ENCODE measurements at places on chromosomes 5 and 9.

GRCh38 chr9:18233311-18233710 lies 240.6 kb upstream of the ADAMTSL1 start:
- no peak for DNase-seq

DNA sequence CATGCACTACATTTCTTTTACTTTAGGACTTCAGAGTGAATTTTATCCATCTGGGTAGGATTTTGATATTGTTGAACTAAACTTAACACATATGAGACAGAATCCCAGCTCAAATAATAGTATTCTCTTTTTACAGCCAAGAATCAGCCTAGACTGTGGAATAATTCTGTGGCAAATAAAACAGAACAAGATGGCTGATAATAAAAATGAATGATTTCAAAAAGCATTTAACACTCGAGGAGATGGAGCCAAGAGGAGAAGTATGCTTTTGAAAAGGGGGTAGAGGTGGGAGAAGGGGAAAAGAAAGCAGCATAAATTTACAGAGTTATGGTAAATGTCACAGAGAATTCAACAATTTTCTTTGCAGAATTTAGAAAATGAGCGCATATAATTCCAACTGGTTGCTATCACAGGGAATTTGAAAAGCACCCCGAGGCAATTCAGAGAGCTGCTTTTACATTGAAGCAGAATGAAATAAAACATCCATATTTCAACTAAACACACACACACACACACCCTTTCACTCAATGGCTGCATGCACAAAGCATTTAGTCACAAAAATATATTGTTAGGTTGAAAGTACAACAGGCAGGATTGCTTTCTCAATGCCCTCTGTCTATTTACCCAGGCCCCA lies 60.2 kb upstream of the DMAC1 start:
- no peak for DNase-seq

GRCh38 chr5:10914741-10915480 lies 153.9 kb upstream of the DAP start:
- no peak for DNase-seq

- DNase-seq: no peak
These were observed 303.0 kb upstream of the PDE4D start for GRCh38 chr5:60196385-60197113.

GRCh38 chr9:72982146-72982799 lies 29.4 kb upstream of the ALDH1A1 start:
- no peak for DNase-seq

GRCh38 chr5:142364251-142365145 lies 39.7 kb upstream of the SPRY4 start:
- peak; percentile 31 for DNase-seq

- no peak for DNase-seq
These were observed 459 bp upstream of the ERAP2 start for GRCh38 chr5:96875791-96876291.

DNA sequence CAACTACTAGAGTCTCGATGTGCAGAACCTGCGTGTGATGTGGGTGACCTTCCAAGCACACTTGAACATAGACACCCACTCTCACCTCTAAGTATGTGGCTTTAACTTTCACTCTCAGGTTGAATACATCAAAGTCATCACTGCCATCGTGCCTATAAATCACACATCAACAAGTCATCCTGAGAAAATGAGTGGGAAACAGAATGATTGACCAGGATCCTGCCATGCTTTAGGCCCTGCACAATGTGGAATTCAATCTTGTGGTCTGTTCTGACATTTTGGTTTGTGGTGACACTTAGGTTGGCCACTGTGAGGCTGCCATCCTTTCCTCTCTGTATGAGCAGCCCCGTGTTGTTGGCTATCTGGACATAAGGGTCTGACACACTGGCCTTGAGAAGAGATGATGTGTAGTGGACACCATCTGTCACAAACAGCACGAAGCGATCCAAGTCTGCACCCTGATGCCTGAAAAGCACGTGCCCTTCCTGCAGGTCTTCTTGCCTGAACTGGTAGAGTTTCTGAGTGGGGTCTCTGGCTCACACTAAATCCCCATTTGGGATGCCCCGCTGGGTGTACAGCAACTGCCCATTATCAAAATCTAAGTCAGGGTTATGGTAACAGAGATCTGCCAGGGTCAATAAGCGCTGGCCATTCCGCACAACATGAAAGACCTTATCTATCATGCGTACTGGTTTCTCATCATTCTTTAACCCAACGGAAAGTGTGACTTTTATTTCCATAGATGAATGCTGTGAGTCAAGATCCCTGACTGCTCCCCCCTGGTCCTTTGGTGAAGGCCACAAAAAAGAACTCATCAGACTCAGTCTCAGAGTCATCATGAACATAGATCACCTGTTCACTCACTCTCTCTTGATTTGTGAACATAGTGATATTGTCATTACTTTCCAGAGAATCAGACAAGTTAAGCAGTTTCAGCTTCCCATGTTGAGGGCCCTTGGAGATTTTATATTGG lies 116.6 kb downstream of the ESM1 start:
- no peak for DNase-seq

DNA sequence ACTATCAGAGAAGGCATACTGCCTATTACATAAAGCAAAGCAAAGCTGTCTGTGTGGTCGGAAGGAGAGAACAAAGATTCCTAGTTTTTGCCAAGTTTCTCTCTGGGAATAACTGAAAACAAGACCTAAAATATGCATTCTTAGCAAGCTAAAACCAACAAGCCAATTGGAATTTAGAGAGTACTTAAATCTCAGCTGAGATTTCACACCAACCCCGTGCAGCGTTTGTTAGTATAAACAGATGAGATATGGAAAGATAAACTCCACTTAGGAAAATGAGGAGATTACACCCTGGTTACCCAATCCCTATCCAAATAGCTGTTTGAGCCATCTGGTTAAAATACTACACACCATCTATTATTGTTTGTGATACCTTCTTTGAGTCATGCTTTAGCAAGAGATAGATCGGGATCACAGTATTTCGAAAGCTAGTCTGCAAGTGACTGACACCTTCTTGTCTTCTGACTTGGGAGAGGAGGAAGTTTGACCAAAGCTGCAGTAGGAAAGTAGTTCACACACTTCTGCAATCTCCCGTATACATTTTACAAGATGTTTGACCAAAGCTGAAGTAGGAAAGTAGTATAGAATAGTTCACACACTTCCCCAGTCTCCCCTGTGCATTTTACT lies 18.2 kb downstream of the FAF2 start:
- no peak for DNase-seq

GRCh38 chr5:61823065-61823464 lies 482.9 kb upstream of the KIF2A start:
- DNase-seq: no peak

DNA sequence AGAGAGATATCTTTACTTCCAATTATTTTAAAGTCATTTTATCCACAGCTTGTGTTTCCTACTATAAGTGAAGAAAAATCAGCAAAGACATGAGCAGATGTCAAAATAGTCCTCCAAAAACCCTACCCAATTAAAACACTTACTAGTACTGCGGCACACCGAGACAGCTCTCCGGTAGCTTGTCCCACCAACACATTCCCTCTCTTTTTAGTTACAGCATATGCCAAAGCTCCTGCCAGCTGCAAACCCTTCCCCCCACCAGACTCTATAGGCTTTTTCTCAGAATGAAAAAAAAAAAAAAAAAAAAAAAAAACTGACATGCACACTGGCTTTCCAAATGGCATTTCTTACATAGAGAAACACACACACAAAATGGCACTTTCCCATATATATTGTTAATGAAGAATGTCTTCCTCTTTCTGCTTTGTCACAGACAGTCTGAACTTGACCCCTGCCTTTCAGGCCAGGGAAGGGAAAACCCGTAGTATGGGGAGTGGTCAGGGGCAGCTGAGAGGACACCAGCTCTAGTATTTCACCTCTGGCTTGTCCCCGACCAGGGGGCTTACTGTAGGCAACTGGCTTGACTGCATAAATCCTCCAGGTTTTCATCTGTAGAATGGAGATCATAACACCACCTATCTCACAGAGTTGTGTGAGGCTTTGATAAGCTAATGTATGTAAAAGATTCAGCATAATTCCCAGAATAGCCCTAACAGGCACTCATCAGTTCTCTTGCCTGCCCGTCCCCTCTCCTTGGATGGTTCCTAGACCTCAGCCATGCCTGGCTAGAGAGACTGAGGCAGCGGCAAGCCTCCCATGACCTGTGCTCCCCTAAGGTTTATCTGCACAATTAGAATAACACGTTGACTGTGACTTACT lies 233.6 kb downstream of the CRB2 start:
- no peak for DNase-seq

DNA sequence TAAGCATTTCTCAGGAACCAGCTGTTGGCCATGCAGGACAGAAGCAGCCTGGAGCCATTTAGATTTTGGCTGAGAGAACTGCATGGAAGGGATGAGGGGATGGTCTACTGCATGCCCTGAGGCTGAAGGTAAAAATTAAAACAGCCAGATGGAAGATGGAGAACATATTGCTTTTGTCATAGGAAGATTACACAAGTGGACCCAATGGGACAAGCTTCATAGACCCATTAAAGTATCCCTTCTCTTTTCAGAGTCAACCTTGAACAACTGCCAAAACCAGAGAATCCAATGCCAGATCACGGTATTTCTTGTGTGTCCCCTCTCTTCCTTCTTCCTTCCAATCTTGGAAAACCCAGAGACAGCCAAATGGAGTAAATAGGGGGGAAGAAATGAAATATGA lies 253.4 kb downstream of the NR2F1-AS1 start:
- DNase-seq: no peak

DNA sequence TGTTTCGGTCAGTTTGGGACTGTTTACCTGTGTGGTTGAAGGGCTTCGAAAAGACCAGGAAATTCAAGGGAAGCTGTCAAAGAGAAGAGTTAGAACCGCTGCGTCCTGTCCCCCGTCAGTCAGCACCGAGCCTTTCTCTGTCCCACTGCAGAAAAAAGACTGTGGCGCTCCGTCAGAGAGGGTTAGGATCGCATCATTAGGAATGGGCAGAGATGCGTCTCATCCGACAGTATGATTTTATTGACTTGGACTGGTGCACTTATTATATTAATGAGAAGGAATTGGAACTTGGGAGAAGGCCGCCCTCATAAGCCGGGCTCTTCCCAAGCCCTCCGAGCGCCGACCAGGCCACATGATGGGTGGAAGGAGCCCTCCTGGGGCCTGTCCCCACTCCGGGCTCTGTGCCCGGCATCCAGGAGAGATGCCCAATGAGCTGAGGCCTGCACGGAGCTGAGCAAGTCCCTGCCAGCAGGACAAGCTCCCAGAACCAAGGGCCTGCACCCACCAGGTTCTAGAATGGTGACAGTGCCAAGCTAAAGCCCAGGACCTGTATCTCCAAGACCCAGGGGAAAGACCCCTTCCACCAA lies 71.5 kb downstream of the NEK6 start:
- DNase-seq: no peak

All from GM12864 (cell line).